ENCODE measurements at places on chromosomes 7 and 10.

GRCh38 chr7:47408675-47409074 is 173.2 kb downstream of the TNS3 start:
- DNase-seq = no peak

DNA sequence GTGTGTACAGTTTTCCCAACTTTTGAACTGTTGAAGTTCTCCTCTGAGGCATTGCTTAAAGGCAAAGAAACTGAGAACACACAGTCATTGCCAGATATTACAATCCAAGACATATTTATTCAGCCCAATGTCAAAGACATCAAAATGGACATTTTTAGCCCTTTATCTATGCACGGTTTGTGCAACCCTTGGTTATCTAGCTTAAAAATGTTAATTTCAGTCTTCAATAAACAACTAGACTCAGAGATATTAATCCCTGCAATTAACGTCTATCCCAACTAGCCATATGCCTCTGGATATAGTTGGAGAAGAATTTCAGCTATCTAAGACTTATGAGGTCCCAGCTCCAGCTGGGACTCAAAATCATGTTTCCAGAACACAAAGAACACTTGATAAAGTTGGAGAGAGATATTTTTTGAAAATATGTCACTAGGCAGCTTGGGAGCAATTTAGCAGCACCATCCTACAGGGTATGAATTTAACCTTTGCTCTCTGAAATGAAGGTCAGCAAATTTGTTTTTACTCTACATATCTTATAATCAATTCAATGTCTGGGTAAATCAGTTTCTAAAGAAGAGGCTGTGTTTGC is 357.0 kb downstream of the RNLS start:
- no peak for DNase-seq

DNA sequence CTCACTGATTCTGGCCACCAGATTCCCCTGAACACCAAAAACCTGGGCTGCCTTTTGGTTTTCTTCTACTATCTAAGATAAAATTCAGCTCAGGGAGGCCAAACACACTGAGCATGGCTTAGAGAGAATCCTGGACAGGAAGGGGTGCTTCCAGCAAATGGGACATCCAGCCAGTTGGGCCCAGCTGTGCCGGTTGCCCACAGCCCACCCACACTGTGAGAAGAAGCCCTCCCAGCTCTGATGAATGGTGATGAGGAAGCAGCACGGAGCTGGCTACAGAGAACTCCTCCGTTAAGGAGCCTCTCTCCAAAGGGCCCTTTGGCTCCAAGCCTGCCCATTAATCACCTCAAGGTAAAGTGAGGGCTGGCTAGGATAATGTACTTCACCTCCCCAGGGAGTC is 15.9 kb downstream of the LRRC18 start:
- no peak for DNase-seq

DNA sequence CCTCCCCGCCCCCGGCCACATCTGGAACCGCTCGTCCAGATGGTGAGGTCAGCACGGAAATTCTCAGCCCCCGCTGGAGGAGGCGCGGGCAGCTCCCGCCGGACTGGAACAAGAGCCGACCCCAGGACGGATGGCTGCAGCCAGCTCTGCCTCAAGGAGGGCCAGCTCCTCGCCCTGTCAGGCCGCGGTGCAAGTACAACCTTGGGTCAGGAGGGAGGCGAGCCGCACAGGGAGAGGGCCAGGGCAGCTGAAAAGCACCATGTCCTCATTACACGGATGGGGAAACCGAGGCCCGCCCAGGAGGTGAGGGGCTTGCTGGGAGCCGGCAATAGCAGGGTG is 3.8 kb upstream of the GRIFIN start:
- no peak for DNase-seq
